NCI-H2107 (cell line): ENCODE measurements at places on chromosomes 7 and 10.
A peak's percentile ranks its signal among the peaks of the same experiment; 100 is the strongest.

DNA sequence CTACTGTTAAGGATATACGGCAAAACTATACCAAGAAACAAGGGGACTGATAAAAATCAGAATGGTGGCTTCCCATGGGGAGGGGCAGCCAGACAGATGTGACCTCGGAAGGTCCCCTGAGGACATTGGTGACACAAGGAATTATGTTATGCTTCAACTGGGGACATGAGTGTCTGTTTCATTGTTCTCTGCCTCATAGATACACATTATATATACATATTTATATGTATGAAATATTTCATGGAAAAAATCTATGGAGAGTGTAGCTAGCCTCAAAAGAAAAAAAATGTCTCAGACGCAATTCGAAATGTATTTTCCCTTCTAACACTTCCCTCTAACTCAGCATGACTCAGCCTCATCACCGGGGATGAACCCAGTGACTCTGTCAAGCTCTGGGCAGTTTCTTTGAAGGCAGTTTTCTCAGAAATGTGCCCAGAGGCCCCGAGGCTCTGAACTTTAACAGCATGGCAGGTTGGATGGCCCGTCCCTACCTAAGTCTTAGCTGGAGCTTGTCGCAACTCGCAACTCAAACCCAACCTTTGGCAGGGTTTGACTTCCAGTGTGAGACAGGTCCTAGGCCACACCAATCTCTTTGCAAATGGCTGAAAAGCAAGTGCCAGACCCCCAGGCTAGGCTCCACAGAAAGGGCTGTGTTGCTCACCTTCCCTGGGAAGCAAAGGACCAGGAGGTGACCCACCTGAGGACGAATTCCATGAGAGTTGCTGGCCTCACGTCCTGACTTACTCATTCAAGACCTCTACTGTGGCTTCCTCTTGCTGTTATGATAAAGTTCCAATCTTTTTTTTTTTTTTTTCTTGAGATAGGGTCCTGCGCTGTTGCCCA lies 86.9 kb downstream of the CARD11 start:
- DNase-seq, result no peak

GRCh38 chr7:140810830-140811556 lies 113.7 kb downstream of the BRAF start:
- DNase-seq, result peak; percentile 58

- no peak for DNase-seq
Measured at GRCh38 chr10:126459878-126460481, 71.7 kb upstream of the ADAM12 start.

DNA sequence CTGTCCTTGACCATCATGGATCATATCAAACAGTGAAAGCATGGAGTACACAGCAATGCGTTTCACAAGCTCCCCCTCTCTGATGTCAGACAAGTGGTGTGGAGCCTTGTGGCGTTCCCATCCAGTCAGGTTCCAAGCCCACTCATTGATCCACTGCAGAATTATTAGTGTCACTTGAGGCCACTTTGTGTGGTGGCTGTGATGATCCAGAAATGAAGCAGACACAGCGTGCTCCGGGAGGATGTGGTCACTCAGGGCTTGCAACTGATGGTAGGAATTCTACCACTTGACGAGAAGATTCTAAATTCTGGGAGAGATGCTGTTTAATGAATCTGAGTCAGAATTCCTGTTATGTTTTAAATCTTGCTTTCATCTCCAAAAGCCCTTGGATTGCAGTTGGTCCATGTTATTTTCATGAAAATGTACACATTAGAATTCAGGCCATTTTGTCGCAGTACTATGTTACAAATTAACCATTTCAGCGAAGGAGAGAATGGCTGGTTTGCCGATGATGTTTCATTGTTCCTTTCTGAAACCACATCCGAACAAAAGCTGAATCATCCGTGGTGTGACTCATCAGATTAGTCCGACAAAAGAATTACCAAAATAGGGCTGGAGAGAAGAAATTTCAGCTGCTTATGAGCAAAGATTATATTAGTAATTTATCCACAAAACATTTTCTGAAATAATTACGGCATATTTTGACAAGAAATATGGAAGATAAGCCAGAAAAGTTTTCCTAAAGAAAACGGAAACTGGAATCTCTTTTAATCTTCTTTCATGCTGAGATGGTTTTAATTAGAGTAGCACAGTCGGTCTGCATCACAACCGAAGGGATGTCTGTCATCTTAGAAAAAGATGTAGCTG lies 48.1 kb downstream of the INSYN2A start:
- DNase-seq, result no peak

GRCh38 chr7:92731335-92732063 lies 104.9 kb downstream of the CDK6 start:
- no peak for DNase-seq

GRCh38 chr10:131112691-131113090 lies 198.8 kb downstream of the TCERG1L start:
- no peak for DNase-seq

GRCh38 chr10:88399240-88399639 lies 183.9 kb downstream of the RNLS start:
- no peak for DNase-seq

DNA sequence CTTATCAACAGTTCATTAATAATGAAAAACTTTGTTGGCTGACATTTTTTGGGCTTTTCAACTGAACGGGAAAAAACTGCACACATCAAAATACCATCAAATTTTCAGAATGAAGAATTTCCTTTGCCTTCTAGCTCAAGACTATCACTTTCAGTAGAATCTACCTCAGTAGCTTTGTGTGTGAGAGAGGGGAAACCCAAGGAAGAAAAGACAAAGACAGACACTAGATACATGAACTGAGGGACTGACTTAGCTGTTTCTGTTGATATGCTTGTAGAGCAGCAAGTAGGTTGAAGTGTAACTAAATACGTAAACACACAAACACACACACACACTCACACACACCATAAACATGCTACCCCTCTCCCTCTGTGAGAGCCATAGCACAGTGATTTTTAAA lies 257.1 kb downstream of the CDK14 start:
- no peak for DNase-seq

GRCh38 chr7:38574086-38574485 lies 57.1 kb downstream of the AMPH start:
- no peak for DNase-seq

DNA sequence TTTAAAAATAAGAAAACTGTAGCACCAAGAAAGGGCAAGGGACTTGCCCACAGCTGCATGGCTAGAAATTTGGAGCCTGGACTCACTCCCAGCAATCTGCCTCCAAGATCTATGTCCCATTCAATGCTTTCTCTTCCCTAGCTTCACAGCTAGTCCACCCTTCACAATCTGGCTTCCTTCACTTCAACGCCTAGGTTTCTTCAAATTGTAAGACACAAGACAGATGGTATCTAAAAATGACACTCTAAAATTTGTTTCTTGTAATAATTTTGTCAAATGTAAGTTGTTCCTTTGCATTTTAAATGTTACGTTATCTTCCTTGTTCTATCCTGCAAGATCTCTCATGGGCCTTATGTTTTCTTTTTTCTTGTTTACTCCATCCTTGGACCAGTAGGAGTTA lies 48.6 kb downstream of the CTTNBP2 start:
- no peak for DNase-seq

DNA sequence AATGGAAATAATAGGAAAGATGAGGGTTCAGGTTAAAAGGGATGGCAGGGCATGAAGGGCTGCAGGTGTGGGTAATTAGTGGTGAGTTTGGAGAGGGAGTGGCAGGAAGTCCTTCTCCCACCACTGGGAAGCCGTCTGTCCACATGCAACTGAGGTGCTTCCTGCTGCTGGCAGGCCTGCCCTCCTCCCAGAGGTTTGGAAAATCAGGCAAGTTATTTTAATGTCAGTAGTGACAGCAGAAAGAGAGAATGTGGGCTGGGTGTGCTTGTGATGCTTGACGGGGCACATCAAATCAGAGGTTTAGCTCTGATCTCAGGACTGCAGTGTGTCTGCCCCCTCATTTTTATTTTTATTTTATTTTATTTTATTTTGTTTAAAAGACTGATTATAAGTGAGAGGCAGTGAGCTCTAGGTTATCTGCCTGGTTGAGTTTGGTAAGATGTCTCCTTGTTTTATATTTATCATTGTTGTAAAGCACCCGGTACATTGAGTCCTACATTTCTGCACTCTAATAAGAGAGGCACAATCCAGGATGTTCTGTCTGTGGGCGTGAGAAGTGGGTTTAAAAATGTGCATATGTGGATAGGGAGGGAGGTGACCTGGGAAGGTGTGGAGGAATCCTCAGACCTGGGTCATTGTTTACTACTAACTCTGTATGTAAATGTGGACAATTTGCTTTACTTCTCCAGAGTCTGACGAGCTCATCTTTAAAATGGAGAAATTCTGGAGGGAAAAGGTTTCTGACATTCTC lies 504.4 kb downstream of the LRMDA start:
- no peak for DNase-seq

DNA sequence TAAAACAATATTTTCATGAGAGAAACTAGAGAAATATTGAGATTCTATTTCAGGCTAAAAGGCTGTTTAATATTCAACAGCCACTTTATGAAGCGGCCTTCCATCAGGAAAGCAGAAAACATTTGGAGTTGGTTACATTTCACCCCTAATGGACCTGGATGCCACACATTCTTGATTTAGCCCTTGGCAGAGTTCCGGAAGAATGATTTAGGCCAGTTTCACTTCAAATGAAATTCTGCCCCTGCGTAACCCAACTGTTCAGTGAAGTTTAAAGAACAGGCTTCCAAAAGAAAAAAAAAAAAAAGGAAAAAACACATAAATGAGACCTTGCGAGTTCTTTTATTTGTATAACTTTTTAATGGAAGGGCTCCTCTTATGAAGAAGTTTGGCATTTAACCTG lies 239.2 kb upstream of the AKR1E2 start:
- no peak for DNase-seq

- DNase-seq, result no peak
Measured at GRCh38 chr7:6092953-6093354, 61.8 kb downstream of the ANKRD61 start.

DNA sequence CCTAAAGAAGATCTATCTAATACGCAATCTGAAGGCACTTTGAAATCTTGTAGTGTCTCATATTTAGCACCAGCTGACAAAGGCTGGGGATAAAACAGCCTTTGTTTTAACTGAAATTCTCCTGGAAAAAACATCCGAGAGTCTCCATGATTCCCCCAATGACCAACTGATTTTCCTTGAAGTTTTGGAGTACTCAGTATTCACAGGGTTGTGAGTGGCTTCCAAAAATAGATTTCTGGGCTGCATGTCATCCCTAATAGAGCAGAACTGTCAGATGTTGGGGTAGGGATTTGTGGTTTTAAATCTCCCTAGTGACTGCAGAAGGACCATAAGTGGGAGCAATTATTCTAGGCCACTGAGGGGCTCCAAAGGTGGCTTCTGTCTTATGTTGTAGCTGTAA lies 206.4 kb downstream of the TAX1BP1 start:
- no peak for DNase-seq

DNA sequence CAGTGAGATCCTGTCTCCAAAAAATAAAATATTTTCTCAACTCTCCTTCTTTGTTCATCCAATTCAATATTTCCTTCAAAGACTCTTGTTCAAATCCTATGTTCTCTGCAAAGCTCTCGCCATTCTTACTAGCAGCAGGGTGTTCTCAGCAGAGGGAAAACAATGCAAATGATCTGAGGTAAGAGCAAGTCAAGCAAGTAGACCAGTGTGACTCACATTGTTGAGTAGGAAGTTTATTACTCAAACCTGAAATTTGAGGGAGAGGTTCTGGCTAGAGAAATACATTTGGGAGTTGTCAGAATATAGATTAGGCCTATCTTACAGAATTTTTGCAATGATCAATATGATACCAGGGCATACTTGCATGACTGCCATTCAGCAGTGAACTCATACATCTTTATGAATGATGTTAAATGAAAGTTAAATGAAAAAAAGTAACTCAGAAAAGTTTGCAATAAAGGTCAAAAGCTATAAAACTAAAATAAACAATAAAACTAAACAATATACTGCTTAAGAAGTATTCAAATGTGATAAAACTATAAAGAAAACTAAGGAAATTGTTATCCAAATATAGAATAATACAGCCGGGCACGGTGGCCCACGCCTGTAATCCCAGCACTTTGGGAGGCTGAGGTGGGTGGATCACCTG lies 5.8 kb downstream of the IDE start:
- DNase-seq, result no peak

- DNase-seq, result no peak
Measured at GRCh38 chr10:58642283-58642682, 129.6 kb downstream of the BICC1 start.

DNA sequence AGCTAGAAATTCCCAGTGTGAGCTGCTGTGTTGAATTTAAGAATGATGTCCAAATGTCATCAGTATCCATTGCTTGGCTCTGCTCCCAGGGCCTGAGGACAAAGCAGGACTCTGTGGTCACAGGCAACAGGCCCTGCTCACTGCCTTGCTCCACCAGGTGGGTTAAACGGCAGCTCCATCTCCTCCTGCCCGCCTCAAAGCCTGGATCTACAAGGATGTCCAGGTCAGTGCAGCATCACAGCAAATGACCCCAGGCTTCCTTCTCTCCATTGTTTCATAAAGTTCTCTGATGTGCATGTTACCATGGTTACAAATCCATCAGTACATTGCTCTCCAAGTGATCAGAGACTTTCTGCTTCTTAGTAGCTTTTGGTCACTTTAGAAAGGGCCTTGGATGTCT lies 322.0 kb upstream of the ZNF32 start:
- DNase-seq, result no peak

GRCh38 chr10:33986515-33986914 lies 652.0 kb upstream of the NRP1 start:
- no peak for DNase-seq

GRCh38 chr7:123494193-123494796 lies 40.1 kb downstream of the IQUB start:
- DNase-seq, result no peak

GRCh38 chr10:59876695-59877094 lies 29.7 kb downstream of the CCDC6 start:
- no peak for DNase-seq

DNA sequence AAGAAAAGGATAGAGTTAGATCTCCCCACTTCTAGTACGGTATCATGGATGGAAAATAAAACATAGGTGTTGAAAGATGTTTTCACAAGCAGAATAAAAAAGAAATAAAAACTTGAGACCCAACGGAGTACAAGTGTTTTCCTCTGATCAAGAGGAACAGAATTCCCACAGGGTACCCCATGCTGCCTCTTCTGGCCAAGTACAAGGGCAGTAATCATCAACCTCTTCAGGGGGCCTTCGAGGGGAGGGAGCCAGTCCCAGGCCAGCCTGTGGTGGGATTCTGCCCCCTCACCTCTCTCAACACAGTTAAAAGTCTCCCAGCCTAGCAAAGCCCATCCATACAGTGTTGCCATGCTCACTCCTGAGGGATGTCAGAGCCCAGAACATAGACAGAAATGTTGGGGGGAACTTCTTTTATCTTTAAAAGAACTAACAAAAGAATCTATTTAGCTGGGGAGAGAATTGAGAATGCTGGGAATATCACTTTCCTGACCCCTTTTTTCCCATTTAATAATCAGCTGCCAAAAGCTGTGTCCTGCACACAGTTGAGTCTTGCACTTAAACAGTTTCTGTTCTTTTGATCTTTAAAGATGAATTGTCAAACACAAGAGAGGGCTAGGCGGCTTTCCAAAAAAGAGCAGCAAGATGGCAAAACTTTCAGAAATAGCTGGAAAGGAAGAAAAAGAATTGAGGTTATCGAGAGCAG lies 101.7 kb downstream of the PTN start:
- no peak for DNase-seq

GRCh38 chr10:6535156-6535764 lies 44.8 kb downstream of the PRKCQ start:
- DNase-seq, result no peak

GRCh38 chr7:595621-596010 lies 76.0 kb upstream of the PDGFA start:
- DNase-seq, result no peak
